ENCODE measurements at places on chromosomes 4 and X. TPM values are rescaled to one million over a fixed set of nuclear protein-coding genes. Genes with fewer than 3 reads are reported as not detected.

Gene SRPK3
- 2.7 TPM for total RNA-seq

Gene CPZ
- total RNA-seq = 7.4 TPM

Gene GRIA3
- 3.5 TPM for total RNA-seq

Gene PSAPL1
- total RNA-seq = not detected

Gene MID1
- 31.8 TPM for total RNA-seq

Gene MOSPD2
- 25.2 TPM for total RNA-seq

Gene MAGEE2
- total RNA-seq = not detected

Gene TRO
- total RNA-seq = 11.3 TPM

Gene CTAG1A
- not detected for total RNA-seq

Gene RNF128
- 67.6 TPM for total RNA-seq

Gene GPM6B
- 15.9 TPM for total RNA-seq

Gene PABPC1L2A
- not detected for total RNA-seq

Gene GPRASP3
- total RNA-seq = 6.5 TPM

Data from ureter (tissue), 1 donor.